ENCODE measurements at places on chromosomes 3 and 15. TPM values are rescaled to one million over a fixed set of nuclear protein-coding genes. Genes with fewer than 3 reads are reported as not detected.

DNA sequence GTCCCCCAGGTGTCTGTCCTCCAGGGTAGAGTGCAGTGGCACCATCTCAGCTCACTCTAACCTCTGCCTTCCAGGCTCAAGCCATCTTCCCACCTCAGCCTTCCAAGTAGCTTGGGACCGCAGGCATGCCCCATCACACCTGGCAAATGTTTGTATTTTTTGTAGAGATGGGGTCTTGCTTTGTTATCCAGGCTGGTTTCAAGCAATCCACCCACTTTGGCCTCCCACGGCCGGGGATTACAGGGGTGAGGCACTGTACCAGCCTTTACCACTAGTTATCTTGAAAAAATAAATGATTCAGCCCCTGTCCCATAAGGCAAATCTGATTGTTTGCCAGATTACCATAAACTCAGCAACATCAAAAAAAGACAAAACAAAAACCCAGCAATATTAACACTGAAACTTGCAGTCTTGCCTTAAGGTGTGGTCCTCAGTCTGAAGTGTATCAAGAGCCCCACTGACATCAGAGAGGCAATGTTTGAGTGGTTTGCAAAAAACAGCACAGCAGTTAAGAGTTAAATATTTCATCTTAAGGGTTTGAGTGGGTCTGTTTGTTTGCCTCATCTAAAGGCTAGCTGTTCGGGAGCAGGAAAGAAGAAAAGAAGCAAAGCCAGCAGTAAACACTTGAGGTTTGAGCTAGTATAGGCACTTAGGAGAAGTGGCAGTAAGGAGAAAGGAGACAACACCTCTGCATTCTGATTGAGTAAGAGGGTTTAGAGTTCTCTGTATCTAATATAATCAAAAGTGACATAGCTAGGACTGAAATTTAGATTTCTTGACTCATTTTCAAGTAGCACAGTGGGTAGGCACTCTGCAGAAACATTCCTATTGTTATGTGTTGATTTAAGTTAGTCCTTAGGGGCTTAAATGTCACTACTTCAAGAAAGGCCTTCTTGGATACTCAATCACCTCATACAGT is 26.3 kb upstream of the EDEM1 start:
- H3K27ac ChIP-seq = peak overlapping the region; percentile 78
- no peaks in the 10 kb centered on the region for H3K27me3 ChIP-seq
- peaks cover 71% of the 10 kb centered on the region for H3K4me1 ChIP-seq
- H3K36me3 ChIP-seq = peaks cover under 1% of the 10 kb centered on the region

- H3K27ac ChIP-seq = peak overlapping the region; percentile 97
- DNase-seq = peak; percentile 75
- peaks cover 92% of the 10 kb centered on the region for H3K36me3 ChIP-seq
- no peaks in the 10 kb centered on the region for H3K27me3 ChIP-seq
Observed at GRCh38 chr3:39147711-39148434, 5.5 kb downstream of the CSRNP1 start.

GRCh38 chr3:142857056-142857455 is 31.8 kb downstream of the PCOLCE2 start:
- no peak overlapping the region for H3K27ac ChIP-seq
- no peaks in the 10 kb centered on the region for H3K36me3 ChIP-seq
- peaks cover 16% of the 10 kb centered on the region for H3K27me3 ChIP-seq
- no peak for DNase-seq
- H3K4me1 ChIP-seq = no peaks in the 10 kb centered on the region

GRCh38 chr3:123687286-123687685 is 102.4 kb upstream of the HACD2 start:
- H3K4me1 ChIP-seq = no peaks in the 10 kb centered on the region
- no peak overlapping the region for H3K4me3 ChIP-seq
- no peaks in the 10 kb centered on the region for H3K27me3 ChIP-seq
- no peaks in the 10 kb centered on the region for H3K36me3 ChIP-seq
- no peak overlapping the region for H3K27ac ChIP-seq

Gene GATA2
- not detected for total RNA-seq

Gene NEK10
- 0.36 TPM for total RNA-seq

Gene PP2D1
- total RNA-seq = not detected

Gene ERC2
- total RNA-seq = not detected

Gene BCL2A1
- 110 TPM for total RNA-seq

Gene TMCO5A
- total RNA-seq = not detected

Gene TMEM108
- not detected for total RNA-seq

Measured in activated CD4-positive, alpha-beta memory T cell treated with anti-CD3 and anti-CD28 coated beads for 36 hours (primary cell).